Natural killer cell treated with Interleukin-12 subunit alpha and Interleukin-12 subunit beta and Interleukin-15 and Interleukin-18, amount 100 ng/mL, for 72 hours (primary cell): ENCODE measurements at places on chromosomes 11 and 22.
A peak's percentile ranks its signal among the peaks of the same experiment; 100 is the strongest.

- no peak for DNase-seq
Measured at GRCh38 chr11:2129699-2130366, 9.4 kb downstream of the IGF2 start.

DNA sequence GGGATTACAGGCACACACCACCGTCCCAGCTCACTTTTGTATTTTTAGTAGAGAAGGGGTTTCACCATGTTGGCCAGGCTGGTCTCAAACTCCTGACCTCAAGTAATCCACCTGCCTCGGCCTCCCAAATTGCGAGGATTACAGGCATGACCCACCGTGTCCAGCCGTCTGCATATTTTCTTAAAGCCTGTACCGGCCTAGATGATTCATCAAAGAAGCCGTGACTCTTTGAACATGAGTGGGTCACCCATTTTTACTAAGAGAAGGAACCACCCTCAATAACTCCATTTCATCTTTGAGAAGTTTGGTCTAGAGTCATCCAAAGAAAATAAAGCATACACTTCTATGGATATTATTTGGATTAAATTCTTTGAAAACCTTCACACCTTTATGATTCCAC lies 388.3 kb downstream of the NTM start:
- DNase-seq, result no peak

DNA sequence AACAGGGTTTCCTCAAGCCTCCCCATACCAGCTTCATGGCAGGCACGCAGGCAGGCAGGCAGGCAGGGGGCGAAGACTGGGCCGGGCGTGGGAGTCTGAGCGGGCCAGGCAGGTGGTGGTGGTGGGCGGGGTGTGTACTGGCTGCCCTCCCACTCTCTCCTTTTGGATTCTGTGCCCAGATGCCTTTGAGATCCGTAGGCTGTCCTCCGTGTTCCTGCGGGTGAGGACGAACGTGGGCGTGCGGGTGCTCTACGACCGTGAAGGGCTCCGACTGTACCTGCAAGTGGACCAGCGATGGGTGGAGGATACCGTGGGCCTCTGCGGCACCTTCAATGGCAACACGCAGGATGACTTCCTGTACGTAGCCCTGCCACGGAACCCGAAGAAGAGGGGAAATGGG lies 23.0 kb downstream of the OTOG start:
- DNase-seq, result peak; percentile 41

DNA sequence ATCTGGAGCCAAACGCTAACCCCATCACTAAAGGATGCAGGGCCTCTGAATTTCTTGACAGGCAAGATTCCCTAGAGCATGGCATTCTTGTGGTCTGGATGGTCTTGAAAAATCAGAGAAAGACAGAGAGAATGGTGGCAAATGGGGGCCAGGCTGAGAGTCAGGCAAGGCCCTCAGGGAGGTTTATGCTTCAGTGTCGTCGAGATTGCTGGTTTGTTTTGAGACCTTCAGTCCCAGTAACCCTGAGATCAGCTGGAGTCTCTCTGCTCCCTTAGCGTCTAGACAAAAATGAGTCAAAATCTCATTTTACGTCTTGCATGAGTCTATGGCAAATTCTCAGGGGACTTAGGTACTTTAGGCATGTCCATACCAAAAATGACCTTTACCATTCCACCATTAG lies 539.3 kb downstream of the SOX6 start:
- DNase-seq, result no peak

GRCh38 chr11:5252192-5252918 lies 2.2 kb downstream of the HBG2 start:
- DNase-seq, result no peak

GRCh38 chr11:76579752-76580151 lies 90.8 kb downstream of the LRRC32 start:
- no peak for DNase-seq

GRCh38 chr22:49305214-49305965 lies 522.3 kb downstream of the BRD1 start:
- DNase-seq, result peak; percentile 69

DNA sequence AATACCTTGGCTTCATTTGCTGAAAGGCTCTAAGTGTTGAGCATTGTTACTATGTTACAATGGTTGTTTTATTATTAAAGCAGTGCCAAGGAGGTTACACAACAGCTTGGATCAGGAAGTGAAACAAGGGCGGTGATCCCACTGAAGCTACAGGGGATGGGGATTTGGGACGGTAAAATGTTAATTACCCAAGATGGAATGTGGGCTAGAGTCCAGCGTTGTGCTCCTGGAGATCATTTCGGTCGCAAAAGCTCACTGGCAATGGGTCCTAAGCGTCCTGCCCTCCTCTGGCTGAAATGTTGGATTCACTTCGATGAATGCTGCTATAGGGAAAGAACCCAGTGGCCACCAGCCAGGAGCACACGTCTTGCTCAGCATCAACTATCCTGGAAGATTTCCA lies 48.3 kb downstream of the FAM83F start:
- no peak for DNase-seq

DNA sequence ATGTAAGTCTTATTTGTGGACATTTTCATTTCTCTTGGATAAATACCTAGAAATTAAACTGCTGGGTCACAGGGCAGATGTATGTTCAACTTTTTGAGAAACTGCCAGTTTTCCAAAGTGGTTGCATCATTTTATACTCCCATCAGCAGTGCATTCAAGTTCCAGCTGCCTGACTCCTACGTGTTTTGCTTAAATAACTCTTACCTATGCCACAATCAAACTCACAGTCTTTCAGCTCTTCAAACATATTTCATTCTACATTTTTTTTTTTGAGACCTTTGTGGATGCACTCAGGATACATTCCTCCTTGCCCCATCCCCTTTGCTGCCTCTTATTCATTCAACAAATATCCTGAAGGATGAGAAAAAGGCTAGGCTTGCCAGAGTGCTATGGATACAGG lies 9.2 kb downstream of the TCF20 start:
- DNase-seq, result no peak

DNA sequence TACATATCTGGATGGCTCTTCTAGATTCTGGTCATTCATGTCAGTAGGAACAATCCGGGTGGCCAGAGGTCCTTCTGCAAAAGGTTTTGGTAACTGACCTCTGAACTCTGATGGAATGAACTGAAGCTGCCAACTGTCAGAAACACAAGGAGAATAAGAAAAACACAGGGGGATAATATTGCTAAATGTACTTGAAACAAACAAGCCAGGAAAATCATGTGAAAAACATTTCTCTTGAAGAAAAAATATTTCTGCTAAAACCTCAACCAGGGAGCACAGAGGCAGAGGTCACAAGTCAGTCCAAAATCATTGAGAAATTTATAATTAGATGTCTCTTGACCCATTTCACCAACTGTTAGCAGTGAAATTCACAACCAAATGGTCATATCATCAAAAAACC lies 35.2 kb downstream of the ALG9 start:
- DNase-seq, result no peak

DNA sequence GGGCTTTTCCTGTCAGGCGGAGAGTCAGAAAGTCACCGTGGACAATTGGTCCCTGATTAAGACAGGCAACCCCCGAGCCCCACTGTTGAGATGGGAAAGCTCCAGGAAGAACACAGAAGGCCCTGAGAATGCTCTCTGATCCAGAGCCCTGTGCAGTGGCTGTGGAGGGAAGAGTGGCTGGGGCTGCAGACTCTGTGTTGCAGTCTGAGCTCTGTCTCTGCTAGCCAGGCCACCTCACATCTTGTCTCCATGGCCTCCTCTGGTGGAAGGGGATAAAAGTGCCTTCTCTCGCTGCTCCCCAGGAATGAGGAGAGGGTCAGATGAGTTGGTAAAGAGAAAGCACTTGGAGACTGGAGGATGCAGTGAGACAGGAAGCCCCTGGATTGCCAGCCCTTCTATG lies 141.2 kb downstream of the CEP164 start:
- no peak for DNase-seq

DNA sequence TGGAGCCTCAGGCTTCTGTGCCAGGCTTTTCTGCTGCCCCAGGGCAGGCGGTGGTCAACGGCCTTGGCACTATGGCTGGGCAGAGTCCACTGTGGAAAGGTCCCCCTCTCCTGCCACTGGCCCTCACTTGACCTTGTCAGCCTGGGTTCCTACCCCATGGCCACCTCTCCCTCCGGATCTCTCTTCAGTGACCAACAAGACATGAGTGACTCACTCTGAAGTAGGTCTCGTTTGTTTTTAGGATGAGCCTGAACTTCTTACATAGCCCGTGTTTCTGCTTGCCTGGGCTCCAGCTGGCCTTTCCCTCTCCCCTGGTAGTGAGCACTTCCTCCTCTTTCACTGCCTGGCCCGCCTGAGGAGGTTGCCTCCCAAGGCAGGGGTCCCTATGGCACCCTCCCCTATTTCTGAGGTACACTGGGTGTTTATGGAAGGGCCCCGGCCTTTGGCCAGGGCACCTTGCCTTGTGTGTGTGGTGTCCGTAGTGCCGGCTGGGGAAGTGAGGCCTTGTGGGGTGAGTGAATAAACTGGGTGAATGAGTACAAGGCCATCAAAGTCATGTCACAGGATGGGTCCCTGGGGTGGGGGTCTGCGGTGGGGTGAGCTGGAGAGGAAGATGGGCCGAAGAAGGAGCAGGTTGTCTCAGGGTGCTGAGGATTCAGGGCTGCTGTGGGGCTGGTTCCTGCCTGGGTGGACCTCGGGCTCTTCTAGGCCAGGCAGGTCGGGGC lies 5.0 kb downstream of the SHANK3 start:
- DNase-seq, result no peak

DNA sequence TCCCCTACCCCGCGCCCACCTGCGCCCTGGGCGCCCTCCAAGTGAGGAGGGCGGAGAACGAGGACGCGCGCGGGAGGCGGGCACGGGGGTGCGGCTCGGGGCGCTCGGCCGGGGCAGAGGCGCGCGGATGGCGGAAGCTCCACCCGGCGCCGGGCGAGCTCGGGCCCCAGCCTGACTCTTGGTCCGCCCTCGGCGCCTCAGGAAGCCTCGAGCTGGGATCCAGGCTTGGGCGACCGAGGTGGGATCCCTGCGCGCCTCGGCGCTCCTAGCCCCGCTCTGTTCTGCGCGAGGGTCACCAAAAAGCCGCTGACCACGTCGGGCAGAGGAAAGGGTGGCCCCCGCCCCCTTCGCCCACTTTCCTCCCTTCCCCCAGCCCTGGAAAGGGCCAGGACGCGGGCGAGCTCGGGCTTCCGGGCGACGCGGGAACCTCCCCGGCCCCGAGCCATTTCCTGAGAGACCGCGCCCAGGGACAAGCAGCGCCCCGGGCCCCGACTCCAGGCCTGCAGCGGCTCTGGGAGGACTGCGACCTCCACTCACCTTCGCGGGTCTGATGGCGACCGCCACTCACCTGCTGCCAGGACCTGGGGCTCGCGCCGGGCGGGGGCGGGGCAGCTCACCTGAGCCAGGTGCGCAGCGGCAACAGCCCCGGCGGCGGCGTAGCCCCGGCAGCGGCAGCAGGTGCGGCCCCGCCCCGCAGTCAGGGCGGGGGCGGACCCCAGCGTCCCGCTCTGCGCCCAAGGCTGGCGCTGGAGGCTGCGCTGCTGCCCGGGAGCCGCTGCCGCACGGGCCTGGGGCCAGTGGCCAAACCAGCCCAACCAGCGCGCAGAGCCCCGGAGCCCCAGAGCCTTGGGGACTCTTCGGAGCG lies 2.2 kb upstream of the SIGIRR start:
- peak; percentile 79 for DNase-seq

GRCh38 chr11:69141742-69142141 lies 14.0 kb upstream of the SMIM38 start:
- DNase-seq, result no peak

DNA sequence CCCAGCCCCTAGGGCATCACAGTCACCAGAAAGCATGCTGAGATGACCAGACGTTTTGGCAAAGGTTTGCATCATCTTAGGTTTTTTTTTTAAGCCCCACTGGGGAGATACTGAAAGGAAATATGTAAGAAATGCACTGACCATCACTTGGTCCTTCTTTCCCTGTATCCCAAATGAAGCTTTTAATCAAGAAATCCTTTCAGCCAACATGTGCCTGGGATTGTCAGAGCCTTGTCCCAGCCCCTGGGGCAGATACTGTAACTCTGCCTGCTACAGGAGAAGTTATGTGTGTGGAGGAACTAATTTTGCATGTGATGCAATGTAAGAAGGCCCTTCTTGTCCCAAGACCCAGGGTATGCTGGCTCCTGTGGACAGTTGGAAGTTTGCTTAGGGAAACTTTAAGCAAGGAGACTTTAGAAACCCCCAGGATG lies 65.6 kb downstream of the PPFIBP2 start:
- DNase-seq, result no peak

DNA sequence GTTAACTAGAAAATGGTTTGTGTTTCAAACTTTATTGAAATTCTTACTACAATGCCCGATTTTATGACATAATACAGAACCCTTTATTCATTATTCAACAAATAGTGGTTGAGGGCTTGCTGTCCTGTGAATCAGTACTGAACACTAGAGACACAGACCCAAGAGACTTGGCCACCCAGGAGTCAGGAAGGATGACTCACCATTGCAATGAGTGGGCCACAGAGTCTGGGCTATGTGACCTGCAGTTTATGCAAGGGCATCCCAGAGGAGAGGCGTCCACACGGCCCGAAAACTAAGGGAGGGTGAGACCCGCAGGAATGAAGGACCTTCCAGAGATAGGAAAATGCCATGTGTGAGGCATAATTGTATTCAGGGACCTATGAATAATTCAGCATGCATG lies 143.8 kb upstream of the DDI1 start:
- no peak for DNase-seq

- DNase-seq, result no peak
Measured at GRCh38 chr11:23957314-23957713, 539.5 kb upstream of the LUZP2 start.

DNA sequence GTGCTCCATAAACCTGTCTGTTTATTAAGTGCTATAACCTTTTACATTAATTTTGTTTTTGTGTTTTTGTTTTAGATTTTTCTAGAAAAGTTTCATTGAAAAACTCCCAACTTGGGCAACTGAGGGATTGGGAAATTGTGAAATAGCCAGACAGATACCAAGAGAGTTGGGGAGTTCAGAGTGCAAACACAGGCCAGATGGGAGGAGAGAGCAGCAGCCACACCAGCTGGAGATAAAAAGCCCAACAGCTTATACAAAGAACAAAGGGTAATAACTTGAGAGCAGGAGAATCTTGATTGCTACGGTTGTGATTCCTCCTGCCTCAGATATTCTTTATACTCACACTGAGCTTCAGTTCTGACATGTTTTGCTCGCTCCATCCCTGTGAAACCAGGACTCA lies 1642.2 kb downstream of the LRRC4C start:
- DNase-seq, result no peak

- DNase-seq, result no peak
Measured at GRCh38 chr11:75160220-75160757, 9.4 kb downstream of the SLCO2B1 start.
